ENCODE measurements at places on chromosomes 3 and 15.

DNA sequence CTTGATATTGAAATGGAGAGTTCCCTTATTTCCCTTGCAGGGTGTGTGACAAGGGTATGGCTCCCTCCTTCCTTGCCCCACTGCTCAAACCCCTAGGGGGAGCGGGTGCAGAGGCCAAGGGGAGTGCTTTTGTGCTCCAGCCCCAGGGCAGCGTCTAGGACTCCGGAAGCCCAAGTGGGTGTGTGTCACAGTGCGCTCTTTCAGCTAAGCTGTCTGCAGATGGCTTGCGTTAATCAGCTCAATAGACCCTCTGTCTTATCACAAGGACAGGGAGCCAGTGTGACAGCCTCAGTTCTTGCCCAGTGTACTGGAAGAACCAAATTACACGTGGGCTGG, 523.6 kb upstream of the LMCD1 start:
- no peak for DNase-seq

- no peak for DNase-seq
These were observed 4.0 kb downstream of the RNF13 start for GRCh38 chr3:149816986-149817385.

DNA sequence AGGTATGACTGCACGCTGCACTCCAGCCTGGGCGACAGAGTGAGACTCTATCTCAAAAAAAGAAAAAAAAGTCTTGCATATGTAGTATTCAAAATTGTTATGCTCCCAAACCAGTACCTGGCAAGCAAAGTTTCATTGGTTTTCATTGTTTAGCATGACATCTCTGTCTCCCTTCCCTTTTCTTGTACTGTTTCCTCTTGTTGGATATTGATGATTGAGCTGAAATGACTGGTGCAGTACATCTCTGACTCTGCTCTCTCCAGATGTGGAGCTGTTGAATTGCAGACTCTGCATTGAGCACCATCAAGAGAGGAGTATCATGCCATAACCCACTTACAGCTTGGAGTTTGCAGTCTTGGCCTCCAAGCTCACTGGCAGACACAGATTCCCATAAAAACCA, 77.2 kb downstream of the FAM81A start:
- DNase-seq, result no peak

DNA sequence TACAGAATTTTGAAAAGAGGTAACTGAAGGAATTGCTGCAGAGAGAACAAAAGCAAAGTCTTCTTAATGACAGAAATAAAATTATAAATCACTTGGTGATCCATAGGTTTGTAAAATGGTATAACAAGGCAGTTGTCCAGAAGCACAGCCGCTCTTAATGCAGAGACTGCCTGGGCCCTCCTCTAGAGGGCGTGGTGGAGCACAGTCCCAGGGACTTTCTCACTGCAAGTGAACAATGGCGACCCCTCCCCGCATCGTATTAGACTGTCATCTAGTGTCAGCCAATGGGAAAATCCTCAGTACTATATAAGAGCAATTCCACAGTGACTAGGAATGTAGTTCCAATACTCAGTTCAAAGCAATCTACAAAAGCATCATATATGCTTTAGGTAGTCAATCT, 26.4 kb upstream of the ZBED2 start:
- peak; percentile 82 for DNase-seq

DNA sequence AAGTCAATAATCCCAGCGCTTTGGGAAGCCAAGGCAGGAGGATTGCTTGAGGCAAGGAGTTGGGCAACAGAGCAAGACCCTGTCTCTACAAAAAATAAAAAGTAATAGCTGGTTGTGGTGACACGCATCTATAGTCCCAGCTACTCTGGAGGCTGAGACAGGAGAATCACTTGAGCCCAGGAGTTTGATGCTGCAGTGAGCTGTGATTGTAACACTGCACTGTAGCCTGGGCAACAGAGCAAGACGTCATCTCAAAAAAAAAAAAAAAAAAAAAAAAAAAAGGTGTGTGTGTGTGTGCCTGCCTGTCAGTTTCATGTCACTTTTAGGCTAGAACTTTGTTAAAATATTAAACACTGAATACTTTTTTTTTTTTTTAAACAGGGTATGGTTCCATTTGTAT, 28.4 kb downstream of the DNAJC19 start:
- DNase-seq, result no peak

DNA sequence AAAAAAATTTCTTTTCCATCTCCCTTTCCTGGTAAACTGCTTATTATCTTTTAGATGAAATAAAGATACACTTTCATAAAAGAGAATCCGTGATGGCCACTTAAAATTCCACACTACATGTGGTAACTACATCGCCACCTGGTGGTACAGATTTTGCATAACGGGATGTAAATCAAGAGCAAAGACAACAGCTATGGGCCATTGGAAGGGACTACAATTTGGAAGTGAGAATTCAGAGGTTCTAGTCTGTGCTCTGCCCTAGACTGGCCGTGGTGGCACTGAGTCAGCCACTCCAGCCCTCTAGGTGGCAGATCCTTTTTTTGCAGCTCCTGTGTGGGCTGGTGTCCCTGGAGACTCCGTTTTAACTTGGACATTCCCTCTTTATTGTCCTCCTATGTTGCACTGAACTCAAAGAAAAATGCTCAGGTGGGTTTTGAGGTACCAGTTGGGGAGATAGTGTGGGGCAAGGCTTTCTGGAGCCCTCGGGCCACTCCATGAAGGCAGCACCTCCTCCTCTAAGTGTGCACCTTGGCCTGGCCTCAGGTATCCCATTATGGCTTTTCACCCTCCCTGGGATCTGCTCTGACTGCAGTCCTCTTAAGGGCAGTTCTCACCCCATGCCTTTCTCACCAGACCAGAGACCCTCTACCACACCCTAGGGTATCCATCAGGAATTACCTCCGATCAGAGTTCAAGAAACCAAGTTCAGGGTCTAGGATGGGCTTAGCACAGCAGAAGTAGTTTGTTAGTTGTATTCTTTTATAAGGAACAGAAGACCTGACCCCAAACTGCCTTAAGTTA, 54.9 kb downstream of the SPSB4 start:
- DNase-seq, result peak; percentile 86

- DNase-seq, result no peak
These were observed 765.7 kb downstream of the DIPK2A start for GRCh38 chr3:144737281-144737680.

- no peak for DNase-seq
These were observed 50.5 kb downstream of the SUCNR1 start for GRCh38 chr3:151923901-151924300.

- DNase-seq, result no peak
These were observed 200.6 kb downstream of the BCHE start for GRCh38 chr3:165636684-165637015.

- peak; percentile 59 for DNase-seq
These were observed 447.9 kb downstream of the CNTN6 start for GRCh38 chr3:1540686-1541085.

- no peak for DNase-seq
These were observed 137.2 kb downstream of the PPM1L start for GRCh38 chr3:160893207-160893606.

GRCh38 chr3:136294176-136294575, 44.0 kb downstream of the PCCB start:
- no peak for DNase-seq

- DNase-seq, result no peak
These were observed 26.9 kb upstream of the TPM1 start for GRCh38 chr15:63015618-63016017.

GRCh38 chr15:37898362-37898761, 36.1 kb upstream of the TMCO5A start:
- no peak for DNase-seq

DNA sequence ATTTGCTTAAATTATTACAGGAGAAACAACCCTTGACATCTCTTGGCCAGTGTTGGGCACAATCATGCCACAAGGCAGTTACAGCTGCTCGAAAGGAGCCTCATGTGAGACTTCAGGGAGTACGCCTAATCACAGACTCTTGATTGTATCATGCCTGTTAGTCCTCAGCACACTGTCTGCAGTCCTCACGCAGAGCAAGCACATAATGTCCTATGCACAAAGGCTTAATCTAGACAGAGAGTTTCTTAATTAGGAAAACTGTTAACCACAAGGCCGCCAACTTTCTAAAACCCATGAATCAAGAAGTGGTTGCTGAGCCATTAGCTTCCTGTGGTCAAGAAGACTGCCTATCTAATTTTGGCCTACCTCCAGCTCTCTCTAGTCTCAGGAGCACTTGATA, 172.0 kb downstream of the UNC13C start:
- DNase-seq, result no peak

DNA sequence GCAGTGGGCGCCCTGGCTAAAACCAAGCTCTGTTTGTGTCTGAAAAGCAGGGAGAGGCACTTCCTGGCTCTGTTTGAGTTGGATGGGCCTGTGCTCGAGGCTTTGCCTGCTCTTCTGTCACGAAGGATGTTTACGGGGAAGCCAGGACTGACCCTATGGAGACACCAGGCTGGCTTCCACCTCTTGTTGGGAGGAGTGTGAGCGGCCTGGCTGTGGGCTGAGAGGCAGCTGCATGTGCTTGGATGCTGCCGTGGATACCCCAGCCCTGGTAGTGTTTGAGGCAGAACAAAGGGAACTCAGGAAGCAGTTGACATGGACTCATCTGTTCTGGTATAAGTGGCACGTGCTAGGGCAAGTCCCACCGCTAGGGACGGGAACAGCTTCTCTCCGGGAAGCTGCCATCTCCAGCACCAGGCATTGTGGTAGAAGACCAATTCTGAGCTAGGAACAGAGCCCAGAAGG, 17.6 kb upstream of the SLC41A3 start:
- no peak for DNase-seq

DNA sequence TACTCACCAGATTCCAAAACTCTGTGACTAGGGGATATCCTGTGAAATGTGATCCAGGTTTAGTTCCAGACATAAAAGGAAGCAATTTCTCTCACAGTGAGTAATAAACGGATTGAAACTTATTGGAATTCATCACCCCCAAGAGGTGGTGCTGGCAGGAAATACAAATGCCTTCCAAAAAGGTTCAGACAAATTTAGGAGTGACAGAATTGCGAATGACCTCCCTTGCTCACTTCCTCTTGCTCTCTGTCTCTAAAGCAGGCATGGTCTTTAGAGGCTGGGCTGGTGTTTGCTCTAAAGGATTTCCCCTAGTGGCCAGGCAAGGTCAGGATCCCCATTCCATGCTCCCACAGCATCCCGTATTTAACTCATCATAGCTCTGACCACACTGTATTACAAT, 449.4 kb upstream of the PPP2R3A start:
- DNase-seq, result no peak

DNA sequence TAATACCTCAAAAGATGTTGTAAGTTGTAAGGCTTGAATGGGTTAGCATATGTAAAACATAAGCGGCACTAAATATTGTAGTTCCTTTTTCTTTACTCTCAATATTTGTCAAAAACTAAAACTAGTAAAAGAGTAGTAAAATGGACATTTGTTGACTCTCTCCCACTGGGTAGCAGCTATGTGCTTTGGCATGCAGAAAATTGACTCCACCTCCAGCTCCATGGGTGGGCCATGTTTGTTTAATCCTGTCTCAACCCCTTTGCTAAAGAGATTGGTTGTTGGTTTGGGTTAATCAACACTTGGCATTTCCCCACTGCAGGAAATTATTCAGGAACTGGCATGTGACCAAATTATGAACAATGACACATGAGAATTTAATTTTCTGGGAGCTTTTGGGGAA, 114.8 kb downstream of the EOMES start:
- DNase-seq, result no peak

DNA sequence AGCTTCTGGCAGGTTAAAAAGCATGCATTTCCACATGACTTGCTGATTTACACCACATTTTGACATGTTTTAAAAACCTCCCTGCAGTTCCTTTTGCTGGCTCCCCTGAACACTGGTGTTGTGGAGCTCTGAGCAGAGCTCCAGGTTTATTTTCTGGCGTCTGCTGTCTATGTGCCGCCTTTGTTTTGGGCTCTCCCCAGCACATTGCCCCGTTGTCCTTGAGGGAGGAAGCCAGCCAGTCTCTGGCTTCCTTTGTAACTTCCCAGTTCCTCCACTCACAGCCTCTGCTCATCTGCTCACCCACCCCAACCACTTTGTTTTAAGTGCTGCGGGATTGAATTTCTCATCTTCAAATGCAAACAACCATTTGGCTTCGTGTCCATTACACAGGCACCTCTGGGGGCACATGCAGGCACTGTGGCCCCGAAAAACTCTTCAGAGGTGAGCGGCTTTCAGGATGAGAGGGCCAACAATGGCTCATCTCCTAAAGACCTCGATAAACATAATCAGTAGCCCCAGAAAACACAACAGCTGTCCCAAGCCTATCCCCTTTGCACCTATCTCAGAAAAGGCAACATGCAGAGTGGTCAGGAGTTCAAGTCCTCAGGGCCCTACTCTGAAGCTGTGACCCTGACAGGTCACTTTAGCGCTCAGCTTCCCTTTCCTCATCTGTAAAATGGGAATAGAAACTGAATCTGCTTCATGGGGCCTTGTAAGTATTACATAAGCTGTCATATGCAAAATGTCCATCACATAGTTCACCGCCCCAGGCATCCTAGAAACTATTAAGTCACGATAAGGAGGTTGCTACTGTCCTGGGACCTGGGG, 1.3 kb upstream of the MEF2A start:
- peak; percentile 14 for DNase-seq

- no peak for DNase-seq
These were observed 95.4 kb upstream of the KCNAB1 start for GRCh38 chr3:156024904-156025533.

- peak; percentile 19 for DNase-seq
These were observed 87.0 kb upstream of the ST8SIA2 start for GRCh38 chr15:92306663-92307062.

DNA sequence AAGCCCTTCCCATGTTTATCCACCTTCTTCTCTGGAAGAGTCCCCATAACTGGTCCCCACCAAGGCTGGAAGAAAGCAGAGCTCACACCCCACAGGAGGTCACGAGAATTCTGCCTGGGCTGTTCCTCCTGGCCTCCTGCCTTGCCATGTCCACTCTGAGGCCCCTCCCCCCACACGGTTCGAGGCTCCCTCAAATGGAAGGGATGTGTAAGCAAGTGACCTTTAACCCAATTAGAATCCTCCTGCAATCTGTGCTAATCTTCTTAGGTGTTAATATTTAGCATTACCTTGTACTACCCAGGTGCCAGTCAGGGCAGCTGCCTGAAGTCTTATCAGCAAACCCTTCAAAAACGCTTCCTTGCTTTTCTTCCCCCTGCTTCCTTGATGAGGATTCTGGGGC, 32.4 kb upstream of the DYNC1LI1 start:
- no peak for DNase-seq

- no peak for DNase-seq
These were observed 64.5 kb downstream of the POLQ start for GRCh38 chr3:121481106-121481880.

DNA sequence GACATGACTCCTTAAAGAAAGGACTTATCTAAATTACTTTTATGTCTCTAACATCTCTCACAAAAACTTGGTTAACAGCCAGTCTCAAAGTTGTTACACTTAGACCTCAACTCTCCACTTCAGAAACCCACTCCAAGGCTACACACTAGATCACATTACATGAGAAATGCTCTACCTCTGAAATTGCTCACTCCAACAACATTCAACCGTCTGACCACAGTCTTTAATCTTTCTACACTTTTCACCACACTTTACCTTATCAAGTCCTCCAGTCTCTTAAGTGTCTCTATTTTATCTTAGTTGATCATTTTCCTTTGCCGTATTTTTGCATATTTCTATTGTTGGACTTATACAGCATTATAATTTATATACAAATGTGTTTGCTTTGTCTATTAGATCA, 5.8 kb downstream of the SLC12A6 start:
- no peak for DNase-seq
